ENCODE measurements at places on chromosomes 16 and 17. TPM values are rescaled to one million over a fixed set of nuclear protein-coding genes. Genes with fewer than 3 reads are reported as not detected.

The KRTAP2-1 gene
- polyA plus RNA-seq, result not detected

The SGCA gene
- polyA plus RNA-seq, result 5.5 TPM

The FGF11 gene
- 10.2 TPM for polyA plus RNA-seq

The PAM16 gene
- 285 TPM for polyA plus RNA-seq

The CFAP97D1 gene
- polyA plus RNA-seq, result not detected

The TRIM16 gene
- 7.1 TPM for polyA plus RNA-seq

The C1QL1 gene
- 3.3 TPM for polyA plus RNA-seq
